Activated CD8-positive, alpha-beta memory T cell treated with anti-CD3 and anti-CD28 coated beads for 4 hours (primary cell): ENCODE measurements at places on chromosomes 6 and 20.

- no peak for DNase-seq
Observed at GRCh38 chr6:80174900-80175572, 68.6 kb downstream of the BCKDHB start.

- DNase-seq: no peak
Observed at GRCh38 chr6:111173341-111173740, 86.0 kb downstream of the SLC16A10 start.

- DNase-seq: no peak
Observed at GRCh38 chr20:5088688-5089087, 31.1 kb downstream of the PCNA start.

- no peak for DNase-seq
Observed at GRCh38 chr6:107110200-107110599, 5.1 kb downstream of the BEND3 start.

DNA sequence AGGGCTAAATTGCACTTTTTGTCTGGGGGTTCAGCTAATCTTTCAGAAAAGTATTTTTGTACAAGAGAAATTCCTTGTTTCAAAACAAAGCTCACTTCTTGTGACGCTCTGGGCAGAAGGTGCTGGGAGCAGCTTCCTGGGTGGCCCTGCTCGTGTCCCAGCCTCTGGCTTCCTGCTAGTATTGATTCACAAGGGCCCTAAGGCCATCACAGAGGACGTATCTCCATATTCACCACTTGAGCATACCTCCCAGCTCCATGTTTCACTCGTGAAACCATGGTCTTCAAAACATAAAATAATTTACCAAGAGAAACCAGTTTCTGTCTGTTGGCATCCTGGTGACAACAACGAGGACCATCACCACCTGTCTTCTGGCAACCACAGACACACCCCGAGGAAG, 49.1 kb downstream of the SYNDIG1 start:
- no peak for DNase-seq

DNA sequence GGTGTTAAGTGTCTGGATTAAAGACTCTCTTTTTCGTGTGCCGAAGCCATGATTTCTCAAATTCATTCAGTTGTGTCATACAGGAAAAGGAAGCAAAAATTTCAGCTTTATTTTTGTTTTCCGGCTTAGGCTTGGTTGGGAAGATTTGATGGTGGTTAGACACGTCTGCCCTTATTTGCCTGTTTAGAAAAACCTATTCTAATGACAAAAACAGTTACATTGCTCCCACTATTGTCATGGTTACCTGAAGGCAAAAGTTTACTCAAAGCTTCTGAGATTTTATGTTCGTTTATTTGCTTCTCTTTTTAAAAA, 982 bp downstream of the DNAJC5 start:
- DNase-seq: no peak

DNA sequence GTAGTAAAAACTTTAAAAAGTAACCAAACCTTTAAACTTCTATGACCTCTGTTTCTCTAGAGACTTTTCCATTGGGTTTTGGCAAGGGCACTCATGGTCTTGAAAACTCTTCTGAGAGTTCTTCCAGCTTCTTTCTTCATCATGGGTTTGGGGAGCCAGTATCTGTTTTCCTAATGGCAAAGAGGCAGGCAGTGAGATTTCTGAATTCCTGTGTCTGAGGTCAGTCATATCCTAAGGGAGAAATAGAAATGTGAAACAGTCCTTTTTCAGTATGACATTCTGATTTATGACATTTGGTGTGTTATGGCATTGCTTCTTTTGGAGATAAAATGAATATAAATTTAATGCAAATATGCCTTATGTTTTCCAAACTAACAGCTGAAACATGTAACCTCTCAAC, 518.5 kb upstream of the MARCKS start:
- DNase-seq: no peak

DNA sequence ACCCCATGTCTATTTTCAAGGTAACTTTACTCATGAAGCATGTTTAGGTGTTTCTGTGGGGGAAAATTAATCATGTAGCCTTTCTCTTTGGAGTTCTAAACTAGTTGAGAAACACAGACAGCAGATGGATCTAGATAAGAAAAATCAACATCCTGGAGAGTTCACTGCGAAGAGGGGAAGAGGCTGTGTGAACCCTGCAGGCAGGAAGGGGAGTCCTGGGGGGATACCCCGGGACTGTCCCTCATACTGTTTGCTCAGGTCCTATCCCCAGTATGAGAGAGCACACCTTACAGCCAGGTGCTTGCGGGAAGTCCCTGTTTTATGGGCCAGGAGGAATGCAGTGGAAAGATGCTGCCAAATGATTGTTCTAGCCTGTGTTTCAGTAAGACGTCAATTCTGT, 32.7 kb downstream of the CHMP4B start:
- no peak for DNase-seq

DNA sequence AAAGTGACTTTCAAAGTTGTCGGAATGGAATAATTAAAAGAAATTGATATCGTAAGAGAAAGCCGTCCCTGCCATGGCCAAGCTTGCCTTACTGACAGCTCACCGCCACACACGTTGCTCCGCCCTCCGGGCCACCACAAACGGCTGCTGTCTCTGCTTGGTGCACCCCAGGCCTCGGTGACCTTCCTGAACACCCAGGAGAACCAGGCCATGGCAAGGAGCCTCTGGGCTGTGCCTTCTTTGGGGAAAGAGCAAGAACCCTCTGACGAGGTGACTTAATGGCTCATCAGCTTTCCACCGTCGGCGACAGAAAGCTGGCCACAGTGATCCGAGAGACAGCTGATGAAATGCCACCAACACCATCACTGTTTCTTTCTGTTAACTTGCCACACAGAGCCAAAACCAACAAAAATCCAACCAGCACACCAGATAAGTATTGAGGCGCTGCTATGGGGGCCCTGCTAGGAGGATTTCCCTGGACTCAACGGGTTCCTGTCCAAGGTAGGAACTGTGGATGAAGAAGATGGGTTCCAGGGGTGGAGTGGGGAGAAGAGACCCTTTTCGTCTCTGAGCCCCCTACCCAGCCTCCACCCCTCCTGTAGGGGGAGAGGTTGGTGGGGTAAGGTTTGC, 61.4 kb downstream of the NPEPL1 start:
- DNase-seq: no peak

GRCh38 chr6:168137024-168137423, 58.0 kb upstream of the FRMD1 start:
- no peak for DNase-seq

- no peak for DNase-seq
Observed at GRCh38 chr6:36277946-36278470, 8.1 kb downstream of the PNPLA1 start.

- no peak for DNase-seq
Observed at GRCh38 chr6:151154418-151154817, 85.3 kb upstream of the AKAP12 start.

DNA sequence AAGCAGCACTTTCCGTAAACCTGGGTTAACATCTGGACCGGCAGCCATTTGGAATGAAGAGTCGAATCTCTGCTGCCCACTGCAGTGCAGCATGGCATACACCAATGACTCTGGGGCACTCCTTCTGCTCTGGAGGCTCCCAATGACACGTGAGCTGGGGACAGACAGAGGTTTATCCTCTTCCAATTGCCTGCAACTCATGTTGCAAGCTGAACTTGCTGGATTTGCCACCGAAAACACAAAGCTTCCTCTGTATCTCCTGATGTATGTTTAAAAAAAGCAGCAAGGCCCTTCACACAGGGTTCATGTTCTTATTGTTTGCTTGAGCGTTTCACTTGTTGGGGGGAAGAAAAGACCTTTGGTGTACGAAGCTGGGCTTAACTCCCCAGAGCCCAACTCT, 10.8 kb downstream of the NCOA5 start:
- no peak for DNase-seq

DNA sequence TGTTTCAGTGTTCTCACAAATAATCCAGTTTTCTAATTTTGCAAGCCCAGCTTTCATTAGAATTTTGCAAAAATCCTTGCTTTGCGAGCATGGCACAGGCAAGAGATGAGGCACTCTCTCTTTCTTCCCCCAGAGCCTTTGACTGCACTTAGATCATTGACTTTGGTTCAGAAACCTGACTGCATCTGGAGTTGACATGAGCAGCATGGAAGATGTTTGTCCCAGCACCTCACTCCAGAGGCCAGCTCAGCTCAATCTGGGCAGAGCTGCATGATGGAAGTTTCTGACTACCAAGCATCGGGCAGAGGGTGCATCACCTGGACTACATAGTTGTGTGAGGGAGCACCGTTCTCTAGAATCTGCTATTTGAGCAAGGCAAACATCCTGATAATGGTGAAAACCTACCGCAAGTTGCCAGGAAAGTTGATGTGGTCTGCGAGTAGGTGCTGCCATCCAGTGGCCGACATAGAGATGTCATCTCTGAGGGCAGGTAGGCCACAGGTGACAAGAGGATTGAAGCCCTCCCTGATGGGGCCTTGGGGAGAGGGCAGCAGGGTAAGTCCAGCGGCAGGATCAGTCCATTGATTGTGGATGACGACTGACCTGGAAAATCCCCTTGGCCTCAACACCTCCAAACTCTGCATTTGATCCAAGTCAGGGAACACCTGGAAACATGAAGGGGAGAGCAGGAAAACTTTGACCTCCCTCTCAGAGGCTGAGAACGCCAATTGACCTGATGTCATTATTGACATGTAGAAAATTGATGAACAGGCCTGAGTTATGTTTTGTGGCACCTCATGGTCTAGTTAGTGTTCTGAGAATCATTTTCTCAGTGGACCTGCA, 3.8 kb upstream of the LPA start:
- no peak for DNase-seq

- DNase-seq: no peak
Observed at GRCh38 chr20:48606841-48607543, 220.8 kb downstream of the PREX1 start.

DNA sequence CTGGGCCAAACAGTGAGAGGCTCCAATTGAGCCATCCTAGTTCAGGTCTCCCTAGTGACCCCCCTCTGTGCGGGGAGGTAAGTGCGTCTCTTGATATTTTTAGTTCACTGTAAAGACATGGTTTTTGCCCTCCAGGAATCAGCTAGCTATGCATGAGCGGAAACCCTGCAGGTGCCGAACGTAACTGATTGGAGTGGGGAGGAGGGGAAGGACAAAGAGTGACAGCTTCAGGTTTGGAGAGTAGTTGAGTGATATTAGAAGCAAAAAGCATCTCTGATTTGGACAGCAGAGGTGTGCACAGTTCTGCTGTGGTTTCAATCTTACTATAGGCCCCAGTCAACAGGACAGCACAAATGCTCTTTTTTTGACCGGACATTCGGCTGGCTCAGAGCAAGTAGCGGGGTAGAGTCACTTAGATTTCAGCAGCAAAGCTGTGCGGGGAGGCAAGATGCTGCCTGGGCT, 31.8 kb downstream of the TBC1D7 start:
- DNase-seq: no peak

- no peak for DNase-seq
Observed at GRCh38 chr6:16078064-16078463, 50.8 kb upstream of the MYLIP start.

DNA sequence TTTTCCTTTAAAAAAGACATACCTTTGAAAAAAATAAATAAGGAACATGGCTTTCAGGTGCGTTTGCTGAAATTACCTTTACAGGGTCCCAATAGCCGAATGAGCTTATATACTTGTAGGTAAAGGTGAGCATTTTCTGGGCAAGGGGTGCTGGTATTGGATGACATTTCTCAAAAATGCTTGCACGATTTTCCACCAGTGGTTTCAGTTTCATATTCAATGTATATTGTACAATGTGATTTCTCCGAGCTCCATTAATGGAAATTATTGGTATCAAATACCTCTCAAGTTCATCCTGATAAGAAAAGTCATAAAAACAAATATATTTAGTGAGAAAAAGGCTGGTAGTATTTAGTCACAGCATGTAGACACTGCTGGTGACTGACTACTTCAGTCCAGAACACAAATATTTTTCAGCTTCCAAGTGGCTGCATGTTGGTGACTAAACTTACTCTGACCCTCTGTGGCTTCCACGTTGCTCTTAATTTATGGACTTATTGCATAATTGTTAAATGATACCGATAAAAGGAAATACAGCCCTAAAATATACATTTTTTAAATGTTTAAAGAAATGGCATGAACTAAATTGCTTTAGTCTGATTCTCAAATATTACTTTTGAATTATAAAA, 32.9 kb upstream of the ZBTB24 start:
- no peak for DNase-seq

- no peak for DNase-seq
Observed at GRCh38 chr6:167548451-167548850, 223.6 kb downstream of the TTLL2 start.

- no peak for DNase-seq
Observed at GRCh38 chr20:3924304-3925112, 35.3 kb downstream of the PANK2 start.

DNA sequence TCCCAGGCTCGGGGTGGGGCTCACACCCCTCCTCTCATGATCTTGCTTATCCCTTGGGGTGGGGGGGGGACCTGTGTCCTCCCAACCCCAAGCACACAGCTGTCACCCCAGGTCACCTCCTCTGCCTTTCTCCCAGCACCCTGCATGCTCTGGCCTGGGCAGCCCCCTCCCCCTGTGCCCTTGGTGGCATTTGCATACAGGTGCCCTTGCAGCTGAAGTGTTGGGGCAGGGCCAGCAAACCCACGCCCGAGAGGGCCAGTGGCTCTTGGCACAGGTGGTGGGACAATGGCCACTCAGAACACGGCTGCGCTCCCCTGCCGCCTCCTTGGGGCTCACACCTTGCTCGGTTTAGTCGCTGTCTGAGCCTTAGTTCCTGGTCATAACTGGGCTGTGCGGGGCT, 11.3 kb upstream of the MYT1 start:
- no peak for DNase-seq

GRCh38 chr6:137795501-137795900, 71.6 kb upstream of the TNFAIP3 start:
- DNase-seq: no peak

GRCh38 chr6:18293076-18293904, 29.0 kb upstream of the DEK start:
- DNase-seq: no peak

DNA sequence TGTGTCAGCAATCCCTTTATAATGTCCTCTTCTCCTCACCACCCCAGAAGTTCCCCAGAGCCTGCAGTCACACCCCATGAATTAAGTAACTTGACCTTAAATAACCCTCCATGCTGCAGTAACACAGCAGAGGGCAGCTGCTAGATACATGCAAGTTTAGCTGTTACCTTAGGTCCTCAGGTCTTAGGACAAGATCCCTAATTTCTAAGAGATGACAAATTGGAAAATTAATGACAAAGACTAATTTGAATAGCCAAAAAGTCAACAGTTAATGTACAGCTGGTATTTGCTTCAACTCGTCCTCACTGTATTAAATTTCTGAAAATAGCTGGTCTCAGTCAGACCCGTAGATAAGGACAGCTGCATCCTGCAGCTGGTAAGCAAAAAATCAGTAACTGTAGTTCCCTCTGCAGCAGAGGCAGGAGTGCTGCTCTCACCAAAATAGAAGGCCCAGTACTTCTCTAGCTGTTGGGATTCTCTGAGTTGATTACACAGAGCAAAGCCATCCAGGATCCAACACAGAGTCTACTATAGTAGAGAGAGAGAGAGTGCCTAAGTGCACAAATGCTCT, 62.4 kb downstream of the TNFRSF21 start:
- DNase-seq: no peak

GRCh38 chr6:149963212-149963461, 606 bp upstream of the ULBP1 start:
- no peak for DNase-seq
